ENCODE measurements at places on chromosomes 4 and X.

- peak; percentile 27 for DNase-seq
Measured at GRCh38 chr4:54050214-54050904, 14.0 kb downstream of the CHIC2 start.

DNA sequence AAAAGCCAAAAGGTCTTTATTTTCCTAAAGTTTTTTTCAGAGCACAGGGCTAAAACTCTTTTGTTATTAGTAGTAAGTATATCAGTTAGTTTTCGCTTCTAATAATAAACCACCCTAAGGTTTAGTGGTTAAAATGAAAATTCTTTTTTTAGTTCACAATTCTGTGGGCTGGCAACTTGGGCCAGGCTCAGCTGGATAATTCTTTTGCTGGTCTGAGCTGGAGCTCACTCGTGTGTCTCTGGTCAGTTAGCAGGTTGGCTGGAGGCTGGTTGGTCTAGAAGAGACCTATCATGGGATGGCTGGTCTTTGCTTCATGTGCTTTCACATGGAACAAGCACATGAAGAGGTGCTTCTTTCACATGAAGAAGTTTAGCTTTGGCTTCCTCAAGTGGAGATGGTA, 227.1 kb upstream of the LCORL start:
- no peak for DNase-seq

GRCh38 chr4:26873391-26874026, 12.9 kb downstream of the STIM2 start:
- no peak for DNase-seq

DNA sequence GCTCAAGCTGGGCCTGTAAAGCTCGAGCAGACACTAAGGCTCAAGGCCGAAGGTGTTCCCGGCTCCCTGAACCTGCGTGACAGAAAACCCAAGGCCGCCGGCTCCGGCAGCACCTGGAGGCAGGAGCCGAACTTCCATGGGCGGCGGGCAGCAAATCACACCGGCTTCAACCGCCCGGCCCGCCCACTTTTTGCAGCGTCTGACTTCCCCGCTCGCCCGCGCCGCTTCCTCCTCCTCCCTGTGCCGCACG, 940 bp upstream of the NSD2 start:
- peak; percentile 72 for DNase-seq

DNA sequence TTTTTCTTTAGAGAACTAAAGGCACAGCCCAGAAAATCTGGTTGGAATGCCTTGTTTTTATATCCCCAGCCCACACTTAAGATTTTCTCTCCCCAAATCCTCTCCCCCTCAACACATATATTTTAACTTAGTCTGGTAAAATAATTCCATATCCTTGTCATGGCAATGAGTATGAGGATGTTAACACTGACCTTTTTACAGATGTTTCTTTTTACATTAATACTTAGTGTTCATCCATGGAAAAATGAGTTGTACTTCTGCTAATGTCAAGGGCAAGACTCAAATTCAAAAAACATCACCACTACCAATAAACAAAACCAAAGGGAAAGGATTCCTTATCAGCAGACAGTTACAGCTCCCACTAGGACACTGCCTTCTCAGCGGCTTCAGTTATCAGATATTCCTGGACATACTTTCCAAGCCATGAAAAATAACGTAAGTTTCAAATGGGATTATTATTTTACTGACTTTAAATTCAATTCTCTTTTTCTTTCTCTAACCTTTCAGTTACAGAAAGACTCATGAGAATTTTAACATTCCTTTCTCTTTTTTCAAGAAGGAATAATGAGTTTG, 83.3 kb downstream of the RASL11B start:
- DNase-seq: no peak

- DNase-seq: no peak
Measured at GRCh38 chr4:52577624-52577962, 81.5 kb downstream of the USP46 start.

GRCh38 chr4:151231915-151232595, 44.9 kb upstream of the PRSS48 start:
- DNase-seq: no peak

- no peak for DNase-seq
Measured at GRCh38 chr4:86661418-86661817, 67.3 kb downstream of the PTPN13 start.

GRCh38 chr4:40055511-40055862, 1.2 kb upstream of the N4BP2 start:
- no peak for DNase-seq

DNA sequence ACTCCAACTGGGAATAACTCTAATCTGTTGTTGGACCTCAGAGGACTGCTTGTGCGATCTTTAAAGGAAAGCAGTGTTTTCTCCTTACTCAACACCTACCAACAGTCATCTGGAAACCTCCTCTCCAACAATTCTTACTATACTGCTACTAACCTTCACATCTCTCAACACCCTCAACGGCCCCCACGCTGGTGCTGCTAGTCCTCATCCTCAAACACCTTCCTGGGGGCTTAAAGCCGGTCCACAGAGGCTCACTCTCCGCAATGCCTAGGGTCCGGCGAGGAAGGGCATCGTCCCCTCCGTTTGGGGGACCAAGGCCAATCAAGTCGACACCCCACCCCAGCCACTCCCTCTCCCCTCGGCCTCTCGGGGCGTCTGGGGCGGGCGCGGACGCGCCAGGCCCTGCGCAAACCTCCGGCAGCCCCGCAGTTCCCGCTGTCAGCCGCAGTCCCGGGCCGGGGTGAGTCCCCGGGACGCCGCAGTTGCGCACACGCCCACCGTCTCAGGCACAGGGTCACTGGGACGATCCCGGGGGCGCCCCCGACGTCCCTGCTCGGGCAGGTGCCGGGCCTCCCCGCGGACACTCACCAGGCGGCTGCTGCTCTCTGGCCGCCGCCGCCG, 418 bp downstream of the TAB3 start:
- no peak for DNase-seq

DNA sequence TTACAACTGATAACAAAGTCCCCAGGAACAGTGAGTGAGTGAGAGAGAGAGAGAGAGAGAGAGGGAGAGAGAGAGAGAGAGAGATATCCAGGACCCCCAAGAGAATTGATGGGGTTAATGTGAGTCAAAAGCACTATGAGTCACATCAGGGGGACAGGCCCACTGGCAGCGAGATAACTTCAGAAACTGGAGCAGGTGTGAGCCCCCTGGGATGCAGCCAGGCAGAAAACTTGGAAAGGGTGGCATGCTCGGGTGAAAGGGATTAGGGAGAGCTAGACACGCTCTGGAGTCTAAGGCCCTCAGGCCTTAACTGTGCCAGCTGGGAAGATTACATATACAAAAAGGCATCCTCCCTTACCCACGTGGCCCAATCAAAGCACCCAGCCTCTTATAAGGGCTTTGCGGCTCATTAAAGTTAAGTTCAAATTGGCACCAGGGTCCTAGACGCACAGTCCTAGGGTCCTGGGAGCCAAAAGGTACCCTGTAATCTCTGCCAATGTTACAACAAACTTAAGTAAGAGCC, 841 bp downstream of the ACOT9 start:
- DNase-seq: peak; percentile 56

DNA sequence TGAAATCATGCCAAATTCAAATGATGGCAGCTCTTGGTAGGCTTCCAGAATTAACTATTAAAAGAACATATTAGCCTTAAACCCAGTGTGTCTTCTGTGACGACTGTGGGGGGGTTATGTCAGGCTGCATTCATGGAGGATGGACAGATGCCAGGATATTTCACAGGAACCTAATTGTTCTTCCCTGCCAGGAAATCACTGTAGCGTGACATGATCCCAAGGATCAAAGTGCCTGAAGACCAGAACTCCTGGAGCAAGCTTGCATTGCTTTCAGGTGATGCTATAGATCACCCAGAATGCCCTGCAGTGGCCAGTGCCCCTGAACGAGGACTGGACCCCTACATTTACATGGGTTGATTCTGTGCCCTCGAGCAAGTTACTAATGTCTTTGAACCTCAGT, 1093.0 kb upstream of the TENM3 start:
- DNase-seq: no peak

DNA sequence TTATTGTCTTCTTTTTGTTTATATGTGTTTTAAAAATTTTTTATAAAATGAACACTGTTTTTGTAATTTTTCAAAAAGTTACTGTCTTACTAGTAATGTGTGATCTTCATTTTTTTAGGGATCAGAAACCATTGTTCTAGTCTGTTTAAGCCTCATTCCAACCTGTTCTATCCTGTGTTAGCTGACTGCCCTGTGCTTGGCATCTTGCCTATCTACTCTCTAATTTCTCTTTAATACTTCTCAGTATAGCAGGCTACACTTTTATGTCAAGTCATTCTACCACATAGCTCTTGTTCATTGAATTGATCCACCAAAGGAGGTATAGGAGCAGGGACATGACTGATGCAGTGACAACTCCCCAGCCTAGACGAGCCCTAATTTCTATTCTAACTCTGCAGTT, 70.2 kb upstream of the PLS3 start:
- no peak for DNase-seq

DNA sequence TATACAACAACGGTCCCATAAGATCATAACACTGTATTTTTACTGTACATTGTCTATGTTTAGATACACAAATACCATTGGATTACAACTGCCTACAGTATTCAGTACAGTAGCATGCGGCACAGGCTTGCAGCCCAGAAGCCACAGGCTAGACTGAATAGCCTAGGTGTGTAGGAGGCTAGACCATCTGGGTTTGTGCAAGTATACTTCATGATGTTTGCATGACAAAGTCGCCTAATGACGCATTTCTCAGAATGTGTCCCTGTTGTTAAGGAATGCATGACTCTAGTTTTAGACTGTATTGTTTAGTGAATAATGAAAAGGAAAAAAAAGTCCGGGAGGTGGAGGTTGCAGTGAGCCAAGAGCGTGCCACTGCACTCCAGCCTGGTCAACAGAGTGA, 56.5 kb upstream of the C4orf50 start:
- no peak for DNase-seq

- DNase-seq: no peak
Measured at GRCh38 chrX:134186362-134187121, 50.4 kb upstream of the CCDC160 start.

- DNase-seq: no peak
Measured at GRCh38 chrX:155718972-155719586, 106.3 kb upstream of the TMLHE start.

DNA sequence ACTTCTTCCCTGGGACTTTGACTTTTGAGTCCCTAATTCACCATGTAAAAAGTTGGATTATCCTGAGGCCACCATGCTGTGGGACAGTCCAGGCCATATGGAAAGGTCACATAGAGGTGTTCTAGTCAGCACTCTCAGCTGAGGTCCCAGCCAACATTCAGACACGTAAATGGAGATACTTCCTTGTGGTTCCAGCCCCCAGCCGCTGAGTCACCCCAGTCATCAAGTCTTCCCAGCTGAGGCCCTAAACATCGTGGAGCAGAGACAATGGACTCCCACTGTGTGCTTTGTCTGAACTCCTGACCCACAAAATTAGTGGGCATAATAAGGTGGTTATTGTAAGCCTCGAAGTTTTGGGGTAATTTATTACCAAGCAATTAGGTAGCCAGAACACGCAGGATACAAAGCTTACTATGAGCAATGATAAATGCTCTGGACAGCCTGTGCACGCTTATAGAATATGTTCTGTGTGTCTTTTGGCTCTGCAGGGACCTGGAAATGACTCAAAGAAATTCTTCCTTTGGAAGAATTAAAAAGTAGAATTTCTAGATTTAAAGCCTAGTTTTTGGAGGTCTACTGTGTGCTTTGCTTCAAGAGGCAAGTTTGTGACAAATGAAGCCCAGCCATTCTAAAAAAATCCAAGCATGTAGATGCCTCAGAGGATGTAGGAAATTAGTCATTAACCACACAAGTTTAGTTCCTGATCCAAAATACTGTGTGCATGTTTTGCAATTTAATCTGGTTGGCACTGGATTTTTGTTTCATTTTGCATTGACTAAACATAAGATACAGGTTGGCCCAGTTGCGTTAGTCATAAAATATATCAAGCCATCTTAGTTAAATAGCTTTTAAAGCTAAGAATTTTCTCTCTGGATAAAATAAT, 33.2 kb upstream of the SLC9A7 start:
- DNase-seq: peak; percentile 66

DNA sequence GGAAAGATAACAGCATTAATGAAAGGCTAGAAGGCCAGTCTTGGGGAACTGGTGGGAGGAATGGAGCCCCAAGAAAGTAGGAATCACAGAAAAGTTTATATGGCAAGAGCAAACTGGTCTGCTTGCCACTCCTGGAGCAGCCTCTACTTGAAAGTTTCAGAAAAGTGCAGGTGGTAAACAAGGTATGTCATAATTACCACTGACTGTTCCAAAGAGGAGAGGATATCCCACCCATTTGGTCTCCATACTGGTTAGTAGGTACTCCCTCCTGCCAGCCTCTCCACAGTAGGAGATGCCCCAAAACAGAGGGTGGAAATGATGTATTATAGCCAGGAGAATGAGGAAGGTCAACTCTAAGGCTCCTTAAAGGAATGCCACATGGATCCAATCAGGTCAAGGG, 145.1 kb downstream of the INPP4B start:
- no peak for DNase-seq

GRCh38 chr4:8513931-8514330, 66.3 kb upstream of the GPR78 start:
- no peak for DNase-seq

GRCh38 chr4:123480706-123481418, 84.3 kb downstream of the SPRY1 start:
- no peak for DNase-seq

- DNase-seq: no peak
Measured at GRCh38 chr4:60745800-60746571, 454.1 kb upstream of the ADGRL3 start.

- no peak for DNase-seq
Measured at GRCh38 chr4:43496188-43496587, 603.7 kb downstream of the GRXCR1 start.

- DNase-seq: no peak
Measured at GRCh38 chr4:83285055-83285407, 433 bp upstream of the COQ2 start.

DNA sequence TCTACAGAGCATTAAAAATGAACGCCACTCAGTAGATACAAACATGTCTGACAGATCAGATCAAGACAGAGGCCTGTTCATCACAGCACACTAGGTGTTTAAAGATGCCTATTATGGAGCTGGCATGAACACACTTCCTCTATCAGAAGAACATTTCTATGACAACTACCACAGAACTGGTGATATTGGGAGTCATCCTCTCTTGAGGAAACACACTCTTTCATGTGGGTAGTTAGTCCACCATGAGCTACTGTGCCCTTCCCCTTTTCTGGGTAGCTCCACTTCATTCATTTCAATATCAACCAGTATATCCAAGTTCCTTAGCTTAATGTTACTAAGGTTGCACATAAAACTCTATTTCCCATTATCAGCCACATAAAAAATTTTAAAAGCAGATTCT, 46.7 kb downstream of the MAOB start:
- DNase-seq: no peak

- no peak for DNase-seq
Measured at GRCh38 chr4:16530688-16531635, 304.7 kb upstream of the TAPT1 start.

GRCh38 chr4:4758681-4759080, 100.8 kb upstream of the MSX1 start:
- no peak for DNase-seq

- DNase-seq: no peak
Measured at GRCh38 chr4:94403751-94404150, 48.0 kb upstream of the PDLIM5 start.

DNA sequence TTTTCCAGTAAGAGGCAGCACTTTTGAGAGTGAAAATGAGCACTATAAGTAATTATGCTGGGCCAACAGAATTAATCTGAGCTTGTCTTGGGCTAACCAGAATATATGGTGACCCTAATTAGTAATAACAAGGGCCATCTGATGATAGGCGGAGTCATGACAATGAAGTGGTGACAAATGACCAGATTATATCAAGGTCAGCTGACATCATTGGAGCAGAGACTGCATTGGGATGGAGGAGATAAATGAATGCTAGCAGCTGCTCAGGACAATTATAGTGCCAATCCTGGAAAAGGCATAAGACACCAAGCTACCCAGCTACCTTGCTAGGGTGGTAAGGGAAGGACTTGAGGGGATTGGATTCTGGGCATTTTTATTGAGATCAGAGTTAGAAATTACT, 1548.7 kb downstream of the RPA4 start:
- no peak for DNase-seq

All from SJSA1 (cell line).